ENCODE measurements at places on chromosomes 5 and 9. TPM values are rescaled to one million over a fixed set of nuclear protein-coding genes. Genes with fewer than 3 reads are reported as not detected.

S100Z gene
- total RNA-seq = not detected

CCL21 gene
- 248 TPM for total RNA-seq

C5orf58 gene
- not detected for total RNA-seq

PCDHB9 gene
- 5.5 TPM for total RNA-seq

N4BP3 gene
- total RNA-seq = 1.7 TPM

NSMF gene
- 40.0 TPM for total RNA-seq

LCN12 gene
- total RNA-seq = 10.3 TPM

ADAMTS16 gene
- not detected for total RNA-seq

SPTAN1 gene
- 368 TPM for total RNA-seq

SMIM33 gene
- not detected for total RNA-seq

CNTFR gene
- 6.6 TPM for total RNA-seq

PCDHGB4 gene
- total RNA-seq = 13.1 TPM

DNA sequence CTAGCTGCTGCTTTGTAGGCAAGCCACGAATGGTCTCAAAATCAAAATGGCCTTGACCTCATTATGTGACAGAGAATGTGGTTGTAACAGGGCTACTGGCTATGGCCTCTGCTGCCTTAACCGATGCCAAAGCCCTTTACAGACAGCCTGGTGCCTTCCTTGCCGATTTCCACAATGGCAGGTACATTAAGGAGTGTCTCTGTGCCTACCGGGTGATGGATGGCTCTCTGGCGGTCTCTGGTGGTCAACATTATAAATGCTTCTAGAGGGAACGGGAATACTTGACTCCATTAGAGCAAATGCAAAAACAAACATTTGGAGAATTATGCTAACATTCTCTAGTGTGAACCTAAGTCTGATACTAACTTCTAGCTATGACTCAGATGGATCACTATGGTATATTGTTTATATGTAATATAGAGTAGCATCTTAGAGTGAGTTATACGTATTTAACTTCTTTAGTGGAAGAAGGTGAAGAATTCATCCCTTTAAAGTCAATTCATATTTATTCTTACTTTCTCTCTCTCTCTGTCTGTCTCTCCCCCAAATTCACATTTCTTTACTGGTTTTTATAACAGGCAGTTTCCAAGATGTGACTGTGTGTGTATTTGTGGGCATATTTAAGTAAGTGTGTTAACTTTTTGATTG, 52.5 kb downstream of the RPS23 start:
- DNase-seq = peak; percentile 37

DNA sequence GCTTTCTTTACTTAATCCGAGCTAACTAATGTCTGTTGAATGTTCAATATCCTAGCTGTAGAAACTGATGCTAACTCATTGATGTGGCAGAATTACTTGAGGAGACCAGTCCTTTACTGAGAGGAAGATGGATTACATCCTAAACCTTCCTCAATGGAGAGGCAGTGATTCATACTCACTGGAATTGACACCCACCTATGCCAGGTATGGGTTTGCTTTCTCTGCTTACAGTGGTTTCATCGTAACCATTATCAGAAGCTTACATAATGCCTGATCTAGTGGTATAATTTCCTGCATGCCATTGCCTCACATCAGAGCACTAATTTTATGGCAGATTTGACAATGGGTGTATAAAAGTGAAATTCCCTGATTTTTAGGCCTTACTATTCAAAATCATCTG, 384.7 kb downstream of the ANXA1 start:
- no peak for DNase-seq

GRCh38 chr5:132272311-132273210, 15.1 kb downstream of the PDLIM4 start:
- DNase-seq = peak; percentile 67

- DNase-seq = no peak
Observed at GRCh38 chr5:80141681-80142080, 106.5 kb downstream of the THBS4 start.

GRCh38 chr9:14616188-14616982, 76.8 kb downstream of the ZDHHC21 start:
- no peak for DNase-seq

DNA sequence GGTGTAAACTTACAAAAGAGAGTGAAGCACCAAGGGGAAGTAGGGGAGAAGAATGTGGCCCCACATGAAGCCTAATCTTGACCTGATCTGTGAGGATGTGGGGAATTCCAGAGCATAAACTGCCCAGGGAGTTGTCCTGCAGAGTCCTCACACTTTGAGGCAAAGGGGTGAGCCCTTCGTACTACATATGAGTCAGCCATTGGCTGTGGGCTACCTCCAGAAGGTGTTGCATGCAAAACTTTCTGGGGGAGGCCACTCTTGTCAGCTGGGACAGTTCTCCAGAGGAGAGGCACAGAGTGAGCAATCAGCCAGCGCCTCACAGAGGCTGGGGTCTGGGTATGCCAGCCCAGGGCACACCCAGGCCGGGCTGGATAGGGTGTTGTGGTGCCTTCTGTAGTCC, 98.1 kb upstream of the NMUR2 start:
- no peak for DNase-seq

- DNase-seq = no peak
Observed at GRCh38 chr5:179906294-179906794, 1.4 kb downstream of the TBC1D9B start.

DNA sequence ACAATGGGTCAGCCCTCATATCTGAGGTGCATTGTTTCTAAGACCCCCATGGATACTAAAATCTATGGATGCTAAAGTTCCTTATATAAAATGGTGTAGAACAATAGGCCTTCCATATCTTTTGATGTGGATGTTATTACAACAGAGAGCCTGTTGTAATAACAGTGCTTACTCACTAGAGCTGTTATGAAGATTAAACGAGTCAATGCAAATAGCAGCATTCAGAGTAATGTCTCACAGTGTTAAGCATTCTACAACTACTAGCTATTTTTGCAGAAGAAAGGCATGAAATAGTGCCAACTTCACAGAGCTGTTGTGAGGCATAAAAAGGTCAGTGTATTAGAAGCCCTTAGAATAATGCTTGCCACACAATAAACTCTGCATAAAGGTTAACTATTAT, 13.0 kb downstream of the CHSY3 start:
- no peak for DNase-seq

GRCh38 chr5:62594364-62594984, 15.9 kb downstream of the LRRC70 start:
- no peak for DNase-seq

DNA sequence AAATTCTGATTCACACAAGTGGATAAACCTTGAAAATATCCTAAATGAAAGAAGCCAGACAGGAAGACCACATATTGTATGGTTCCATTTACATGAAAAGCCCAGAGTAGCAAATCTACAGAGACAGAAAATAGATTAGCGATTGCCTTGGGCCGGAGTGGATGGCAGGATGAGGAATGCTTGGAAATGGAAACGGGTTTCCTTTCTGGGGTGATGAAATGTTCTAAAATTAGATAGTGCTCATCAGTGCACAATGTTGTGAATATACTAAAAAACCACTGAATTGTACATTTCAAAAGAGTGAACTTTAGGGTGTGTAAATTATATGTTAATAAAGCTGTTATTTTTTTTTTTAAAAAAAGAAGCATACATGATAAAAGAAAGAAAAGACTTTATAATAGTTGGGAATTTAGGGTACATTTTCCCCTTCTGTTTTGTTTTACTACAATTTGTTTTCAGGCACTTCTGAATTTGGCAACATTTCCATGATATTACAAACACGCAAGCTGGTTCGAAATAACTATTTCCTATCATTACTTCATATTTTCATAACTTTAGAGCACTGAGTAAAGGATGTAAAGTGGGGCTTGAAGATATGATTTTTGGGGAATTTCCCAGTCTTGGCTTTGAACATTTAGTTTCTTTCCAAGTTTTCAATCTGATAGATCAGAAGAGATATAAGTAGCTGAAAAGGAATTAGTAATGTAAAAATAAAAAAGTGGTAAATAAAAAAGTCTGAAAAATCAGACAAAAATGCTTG, 23.9 kb downstream of the SLC35A4 start:
- no peak for DNase-seq

DNA sequence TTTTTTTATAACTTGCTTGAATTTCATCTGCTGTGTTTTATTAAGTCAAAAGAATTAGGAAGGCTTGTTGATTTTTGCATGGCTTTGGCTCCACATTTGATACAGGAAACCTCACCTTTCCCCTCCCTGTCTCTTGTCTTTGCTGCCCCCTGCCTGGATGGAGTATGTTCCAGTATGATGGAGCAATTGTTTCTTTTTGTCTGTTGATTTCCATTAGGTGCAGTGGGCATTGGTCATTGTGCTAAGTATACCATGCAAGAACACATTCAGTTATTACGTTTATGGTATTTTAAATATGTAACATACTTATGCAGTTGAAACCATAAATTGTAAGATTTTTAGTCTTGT, 19.6 kb downstream of the TJP2 start:
- DNase-seq = no peak

DNA sequence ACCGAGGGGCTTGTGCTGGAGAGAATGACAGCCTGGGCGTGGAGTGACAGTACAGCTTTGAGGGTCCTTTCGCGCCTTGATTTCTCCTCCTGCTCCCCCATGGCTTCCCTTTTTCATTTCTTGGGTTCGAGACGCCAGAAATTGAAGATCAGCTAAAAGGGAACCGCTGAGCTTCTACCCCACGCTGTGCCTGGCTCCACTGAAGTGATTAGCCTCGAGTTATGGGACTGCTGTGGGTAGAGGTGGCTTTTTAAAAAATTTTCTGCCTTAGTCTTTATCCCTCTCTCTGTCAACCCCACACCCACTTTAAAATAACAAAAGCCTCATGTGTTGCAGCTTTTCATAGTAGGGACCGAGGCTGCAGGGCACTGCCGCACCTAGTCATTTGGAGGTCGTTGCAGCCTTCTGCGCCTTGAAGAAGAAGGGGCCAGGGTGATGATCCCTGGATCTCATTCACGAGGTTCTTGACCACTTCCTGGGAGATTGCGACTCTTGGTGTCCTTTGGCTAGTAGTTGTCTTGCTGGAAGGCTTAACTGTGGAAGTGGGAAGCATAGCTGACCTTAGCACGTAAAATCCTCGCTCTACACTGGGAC, 603 bp downstream of the PPIP5K2 start:
- DNase-seq = no peak

GRCh38 chr9:88477300-88477751, 57.7 kb upstream of the NXNL2 start:
- no peak for DNase-seq

- DNase-seq = no peak
Observed at GRCh38 chr5:39775086-39775796, 350.5 kb upstream of the DAB2 start.

- no peak for DNase-seq
Observed at GRCh38 chr5:4017076-4017803, 421.6 kb downstream of the IRX1 start.

- DNase-seq = no peak
Observed at GRCh38 chr5:26470439-26470838, 567.9 kb downstream of the CDH9 start.

- DNase-seq = no peak
Observed at GRCh38 chr5:170292179-170293104, 5.1 kb downstream of the LCP2 start.

- no peak for DNase-seq
Observed at GRCh38 chr5:129118826-129119225, 24.3 kb downstream of the ISOC1 start.

DNA sequence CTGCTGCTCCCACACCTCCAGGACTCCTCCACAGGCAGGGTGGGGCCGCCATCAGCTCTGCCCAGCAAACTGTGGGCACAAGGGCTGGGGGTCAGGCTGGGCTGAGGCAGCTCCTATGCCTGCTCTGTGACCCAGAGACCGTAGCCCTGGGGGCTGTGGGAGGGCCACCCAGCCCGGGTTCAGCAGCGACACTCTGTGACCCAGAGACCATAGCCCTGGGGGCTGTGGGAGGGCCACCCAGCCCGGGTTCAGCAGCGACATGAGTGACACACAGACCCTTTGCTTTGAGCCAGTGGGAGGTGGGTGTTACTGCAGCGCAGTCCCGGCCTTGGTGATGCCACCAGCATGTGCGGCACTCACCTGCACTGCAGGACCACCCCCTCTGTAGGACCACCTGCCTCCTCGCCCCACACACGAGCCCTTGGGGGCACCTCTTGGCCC, 118.9 kb upstream of the LPCAT1 start:
- DNase-seq = no peak

DNA sequence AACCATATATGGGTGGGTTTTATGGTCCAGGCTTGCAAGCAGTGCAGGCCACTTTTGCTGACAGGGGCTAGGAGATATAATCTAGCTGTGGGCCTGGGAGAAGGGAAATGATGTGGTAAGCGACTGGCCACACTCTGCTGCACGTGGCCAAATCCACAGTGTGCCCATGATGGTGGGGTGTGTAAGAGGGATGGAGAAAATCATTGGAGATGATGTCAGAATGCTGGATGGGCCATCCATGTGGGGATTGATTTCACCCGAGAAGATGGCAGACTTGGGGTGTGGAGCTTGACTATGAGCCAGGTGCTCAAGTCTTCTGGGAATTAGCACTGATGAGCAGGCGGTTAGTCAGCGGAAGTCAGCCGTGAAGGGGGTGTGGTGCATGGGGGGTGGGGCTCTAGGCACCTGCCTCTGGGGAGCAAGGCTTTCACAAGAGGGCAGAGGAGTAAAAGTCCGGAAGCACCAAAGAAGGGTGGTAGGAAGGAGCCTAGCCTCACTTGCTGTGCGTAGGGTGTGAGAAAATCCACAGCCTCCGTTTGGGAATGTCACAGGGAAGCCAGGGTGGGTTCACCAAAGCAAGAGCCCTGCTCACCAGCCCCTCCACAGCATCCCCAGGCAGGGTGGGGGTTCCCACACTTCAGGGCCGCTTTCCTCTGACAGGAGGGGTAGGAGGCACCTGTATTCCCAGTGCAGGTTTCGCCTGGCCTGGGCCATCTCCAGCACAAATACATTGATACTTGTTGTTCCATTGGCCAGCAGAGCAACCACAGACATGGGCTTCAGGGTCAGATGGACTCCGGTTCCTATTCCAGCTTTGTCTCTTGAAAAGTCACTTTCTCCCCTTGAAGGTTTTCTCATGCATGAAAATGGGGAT, 44.5 kb upstream of the ANGPTL2 start:
- DNase-seq = peak; percentile 10

DNA sequence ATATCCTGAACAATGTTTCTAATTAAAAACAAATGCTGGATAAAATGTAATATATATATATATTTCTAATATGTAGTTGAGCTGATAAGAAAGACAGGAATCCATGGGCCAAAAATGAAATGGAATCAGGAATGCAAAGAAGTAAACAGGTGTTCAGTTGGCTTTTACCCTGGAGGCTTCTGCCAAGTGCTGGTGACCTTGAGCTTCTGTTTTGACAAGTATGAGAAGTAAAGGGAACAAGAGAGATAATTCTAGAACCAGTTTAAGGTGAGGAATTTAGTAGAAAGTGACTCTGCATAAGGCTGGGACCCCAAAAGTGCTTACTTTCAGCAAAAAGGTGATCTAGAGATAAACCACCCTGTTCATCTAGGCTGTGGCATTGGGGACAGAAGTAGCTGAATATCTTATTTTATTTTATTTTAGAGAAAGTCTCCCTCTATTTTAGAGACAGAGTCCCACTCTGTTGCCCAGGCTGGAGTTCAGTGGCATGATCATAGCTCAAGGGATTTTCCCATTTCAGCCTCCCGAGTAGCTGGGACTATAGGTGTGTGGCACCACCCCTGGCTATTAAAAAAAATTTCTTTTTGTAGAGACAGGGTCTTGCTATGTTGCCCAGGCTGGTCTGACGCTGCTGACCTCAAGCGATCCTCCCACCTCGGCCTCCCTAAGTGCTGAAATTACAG, 27.0 kb downstream of the DCAF10 start:
- DNase-seq = no peak

All from uterus (tissue), 4 donors.